T-helper 2 cell (primary cell): ENCODE measurements at places on chromosomes 2 and 18.

GRCh38 chr2:103445347-103445746, 683.5 kb downstream of the TMEM182 start:
- DNase-seq, result no peak

DNA sequence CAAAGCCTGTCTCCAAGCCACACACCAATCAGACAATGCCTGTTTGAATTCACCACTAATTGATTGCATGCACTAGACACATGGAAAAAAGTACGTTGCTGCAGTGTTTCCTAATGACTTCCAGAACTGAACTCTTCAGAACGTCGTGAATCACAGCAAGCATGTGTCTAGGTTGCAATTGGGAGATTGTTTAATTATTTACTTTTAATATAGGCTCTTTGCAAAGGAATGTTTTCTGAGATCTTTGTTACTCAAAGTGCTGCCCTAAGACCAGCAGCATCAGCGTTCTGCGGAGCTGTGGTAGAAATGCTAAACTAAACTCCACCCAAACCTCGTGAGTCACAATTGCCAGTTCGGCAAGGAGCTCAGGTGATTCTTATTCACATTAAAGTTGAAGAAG, 52.7 kb upstream of the CCDC68 start:
- DNase-seq, result no peak

DNA sequence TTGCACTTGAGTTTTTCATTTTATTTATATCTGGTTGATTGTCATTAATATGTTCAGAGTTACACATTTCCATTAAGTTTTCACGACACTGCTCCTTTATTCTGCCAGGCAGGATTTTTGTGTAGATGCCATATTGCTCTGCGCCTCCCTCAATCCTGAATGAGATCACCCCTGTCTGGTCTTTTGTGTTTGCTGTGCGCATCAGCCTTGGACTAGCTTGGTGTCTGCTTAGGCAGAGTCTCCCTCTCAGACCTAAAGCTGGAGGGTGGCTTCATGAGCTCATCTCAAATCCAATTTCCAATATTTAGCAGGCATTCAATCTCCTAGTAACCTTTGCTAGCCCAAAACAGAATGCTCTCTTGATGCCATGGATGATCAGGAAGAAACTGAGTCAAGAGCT, 137.4 kb downstream of the SMAD7 start:
- no peak for DNase-seq

- DNase-seq, result no peak
These were observed 48.0 kb downstream of the AP1S3 start for GRCh38 chr2:223789423-223789822.

GRCh38 chr2:205364261-205364660, 318.0 kb upstream of the NRP2 start:
- no peak for DNase-seq

- no peak for DNase-seq
These were observed 5.1 kb upstream of the PAX8 start for GRCh38 chr2:113283704-113284284.

DNA sequence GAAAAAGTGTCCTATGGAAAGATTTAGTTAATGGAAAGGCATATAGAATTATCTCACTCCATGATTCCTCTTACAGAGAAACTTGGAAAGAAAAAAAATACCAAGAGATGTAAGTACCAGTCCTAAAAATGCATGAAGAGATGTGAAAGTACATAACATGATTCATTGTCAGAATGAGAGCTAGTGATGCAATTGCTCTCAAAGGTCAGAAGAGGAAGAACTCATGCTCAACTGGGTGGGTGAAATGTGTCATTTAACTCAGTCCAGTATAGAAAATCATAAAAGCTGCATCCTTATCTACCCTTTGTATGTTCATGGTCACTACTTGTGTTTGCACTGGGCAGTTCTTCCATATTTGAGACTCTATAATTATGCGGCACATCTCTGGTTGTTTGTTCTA, 300.0 kb upstream of the PIK3C3 start:
- DNase-seq, result no peak

- DNase-seq, result no peak
These were observed 321.7 kb upstream of the REV1 start for GRCh38 chr2:99811544-99811943.

DNA sequence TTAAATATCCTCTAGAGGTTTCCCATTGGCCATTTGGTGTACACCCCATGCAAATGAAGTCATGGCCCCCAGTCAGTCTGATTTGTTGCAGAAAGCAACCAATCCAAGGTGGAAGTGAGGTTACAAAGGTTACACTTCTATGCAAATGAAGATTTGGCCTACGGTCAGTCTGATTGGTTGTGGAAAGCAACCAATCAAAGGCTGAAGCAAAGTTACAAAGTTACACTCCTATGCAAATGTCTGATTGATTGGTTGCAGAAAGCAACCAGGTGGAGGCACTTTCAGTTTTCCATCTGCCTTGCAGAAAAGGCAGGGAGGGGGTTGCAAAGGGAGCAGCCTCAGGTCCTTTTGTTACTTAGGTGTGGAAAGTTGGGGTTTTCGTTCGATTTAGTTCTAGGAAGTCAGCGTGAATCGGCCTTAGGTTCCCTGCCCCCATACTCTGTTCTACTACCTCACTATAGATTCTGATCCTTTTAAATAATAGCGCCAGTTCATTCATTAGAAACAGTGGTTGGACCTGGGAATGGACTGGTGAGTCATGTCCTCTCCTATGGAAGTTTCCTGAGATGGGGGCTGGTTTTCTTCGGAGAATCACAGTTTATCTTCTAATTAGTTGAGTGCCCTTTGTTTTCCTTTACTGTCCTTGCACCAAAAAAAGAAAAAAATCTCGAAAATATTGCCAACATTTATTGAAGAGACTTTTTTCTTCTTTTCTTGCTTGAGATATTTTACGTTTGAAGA, 279.5 kb downstream of the AGAP1 start:
- no peak for DNase-seq

GRCh38 chr2:31049264-31049663, 89.0 kb downstream of the GALNT14 start:
- DNase-seq, result no peak

DNA sequence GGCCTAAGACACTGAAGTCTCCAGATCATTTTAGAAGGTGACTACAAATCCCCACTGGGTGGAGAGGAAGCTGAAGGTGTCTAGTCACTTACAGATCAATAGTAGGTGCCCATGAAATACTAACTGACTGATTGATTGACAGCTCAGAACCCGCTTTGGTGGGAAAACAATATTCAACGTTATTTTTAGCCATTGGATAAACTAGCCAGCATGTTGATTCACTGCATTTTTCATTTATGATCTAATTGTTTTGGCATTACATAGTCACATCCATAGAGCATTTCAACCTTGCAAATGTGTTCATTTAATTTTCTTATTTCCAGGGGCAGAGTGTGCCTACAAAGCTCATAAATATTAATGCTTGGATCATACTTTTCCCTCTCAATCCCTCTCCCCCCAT, 162.3 kb downstream of the MREG start:
- DNase-seq, result no peak

- no peak for DNase-seq
These were observed 1008.5 kb upstream of the FANCL start for GRCh38 chr2:59249441-59250306.

- DNase-seq, result no peak
These were observed 40.5 kb downstream of the CCDC85A start for GRCh38 chr2:56224316-56224715.

DNA sequence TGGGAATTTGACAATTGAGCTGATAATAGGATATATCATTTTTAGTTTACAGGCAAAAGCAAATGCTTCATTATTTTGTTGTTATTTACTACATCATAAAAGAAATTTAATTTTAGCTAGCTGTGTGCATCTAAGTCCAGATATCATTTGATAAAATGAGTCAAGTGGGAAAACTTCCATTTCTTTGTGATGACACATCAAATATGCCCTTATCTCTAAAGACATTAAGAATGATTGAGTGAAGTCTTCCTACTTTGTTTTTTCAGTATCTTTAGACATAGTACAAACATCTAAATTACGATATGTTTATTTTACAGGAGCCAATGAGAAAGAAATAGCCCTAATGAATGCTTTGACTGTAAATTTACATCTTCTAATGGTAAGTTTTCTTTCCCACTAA, 77.0 kb downstream of the KYNU start:
- DNase-seq, result no peak

- DNase-seq, result no peak
These were observed 85.1 kb downstream of the ANTXR1 start for GRCh38 chr2:69097891-69098655.
